ENCODE measurements at places on chromosomes 11 and 22. TPM values are rescaled to one million over a fixed set of nuclear protein-coding genes. Genes with fewer than 3 reads are reported as not detected.

MYBPC3 gene
- not detected for total RNA-seq

GRCh38 chr11:61056571-61056970 lies 45.7 kb upstream of the CD5 start:
- DNase-seq: no peak

GRCh38 chr11:85941380-85941973 lies 86.3 kb downstream of the CCDC83 start:
- DNase-seq: peak; percentile 68

DNA sequence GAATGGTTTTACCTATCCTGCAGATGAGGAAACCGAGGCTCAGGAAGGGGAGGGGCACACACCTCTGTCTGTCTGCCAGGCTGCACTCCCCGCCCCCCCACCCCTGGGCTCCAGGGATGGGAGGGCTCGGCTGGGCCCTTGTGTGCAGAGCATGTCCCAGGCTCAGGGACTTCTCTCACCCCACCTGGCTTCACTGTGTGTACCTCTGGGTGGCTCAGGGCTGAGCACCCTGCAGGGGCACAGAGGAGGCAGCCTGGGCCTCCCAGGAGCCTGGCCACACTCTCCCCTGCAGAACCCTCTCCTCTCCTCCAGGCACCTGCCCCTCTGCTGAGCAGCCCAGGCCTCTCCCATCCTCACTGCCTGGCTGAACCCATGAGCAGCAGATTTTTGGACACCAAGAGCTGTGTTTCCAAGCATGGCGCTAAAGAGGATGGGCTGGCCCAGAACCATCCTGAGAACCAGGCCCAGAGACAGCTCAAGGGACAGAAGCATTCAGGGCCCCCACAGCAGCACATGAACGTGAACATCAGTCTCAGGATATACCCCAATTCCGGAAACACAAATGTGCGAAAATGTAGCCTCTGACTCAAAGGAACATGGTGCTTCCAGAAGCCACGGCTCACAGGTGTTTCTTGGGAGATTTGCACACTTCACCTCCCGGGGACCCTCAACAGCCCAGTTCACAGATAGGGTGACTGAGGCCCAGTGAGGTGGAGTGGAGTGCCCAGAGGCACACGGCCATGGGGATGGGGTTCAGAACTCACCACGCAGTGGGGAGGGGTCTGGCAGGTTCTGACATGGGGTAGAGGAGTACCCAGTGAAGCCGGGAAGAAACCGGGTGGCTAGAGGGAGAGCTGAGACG lies 10.5 kb downstream of the EMID1 start:
- DNase-seq: no peak

- DNase-seq: no peak
Measured at GRCh38 chr11:90219438-90219837, 3.4 kb downstream of the CHORDC1 start.

Data from RPMI7951 (cell line).